Spleen (tissue), 13 donors: ENCODE measurements at places on chromosomes 13 and 19.

GRCh38 chr13:109809216-109809932 is 23.0 kb upstream of the IRS2 start:
- no peak for DNase-seq

DNA sequence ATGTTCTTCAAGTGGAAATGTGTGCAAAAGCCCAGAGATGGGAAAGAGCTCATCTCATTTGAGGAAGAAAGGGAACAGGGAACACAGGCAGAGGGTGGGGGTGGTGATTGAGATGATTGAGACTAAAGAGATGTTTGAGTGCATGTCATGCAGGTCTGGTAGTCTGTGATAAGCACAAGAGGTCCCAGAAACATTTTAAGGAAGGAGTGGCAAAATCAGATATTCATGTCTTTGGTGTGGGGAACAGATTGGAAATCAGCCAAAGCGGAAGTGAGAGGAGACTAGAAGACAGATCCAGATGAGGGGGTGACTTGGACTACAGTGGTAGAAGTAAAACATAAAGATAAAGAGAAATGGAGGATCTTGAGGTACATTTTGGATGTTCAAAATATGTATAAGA is 39.4 kb upstream of the DACH1 start:
- no peak for DNase-seq

DNA sequence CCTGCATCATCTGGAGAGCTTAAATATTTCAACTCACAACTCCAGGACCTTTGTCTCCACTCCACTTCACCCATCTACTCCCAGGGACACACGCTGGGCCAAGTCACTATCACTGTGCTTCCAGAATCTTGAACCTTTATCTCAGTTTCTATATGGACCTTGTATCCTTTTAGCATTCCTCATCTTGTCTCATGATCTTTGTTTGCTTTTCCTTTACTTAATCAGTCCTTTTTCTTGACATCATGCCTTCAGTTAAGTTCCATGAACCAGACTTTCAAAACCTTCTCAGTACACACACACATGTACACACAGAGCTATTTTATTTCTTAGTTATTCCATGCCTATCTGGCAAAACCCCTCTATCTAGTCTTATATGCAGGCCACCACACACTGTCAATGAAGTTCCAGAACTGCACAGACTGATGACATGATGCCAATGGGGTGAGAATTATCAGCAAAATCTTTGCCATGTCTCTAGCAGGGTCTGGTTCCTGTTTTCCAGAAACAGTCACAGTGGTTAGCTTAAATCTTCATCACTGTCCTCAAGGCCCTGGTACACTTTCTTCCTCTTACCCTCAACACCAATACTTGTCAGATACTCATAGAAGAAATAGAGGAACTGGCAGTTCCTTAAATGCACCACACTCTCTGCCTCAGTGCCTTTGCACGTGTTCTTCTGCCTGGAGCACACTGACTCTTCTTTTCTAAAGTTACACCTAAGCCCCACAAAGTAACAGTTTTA is 77.6 kb upstream of the STARD13 start:
- DNase-seq, result no peak

GRCh38 chr13:113040597-113041292 is 64.8 kb upstream of the F7 start:
- no peak for DNase-seq

DNA sequence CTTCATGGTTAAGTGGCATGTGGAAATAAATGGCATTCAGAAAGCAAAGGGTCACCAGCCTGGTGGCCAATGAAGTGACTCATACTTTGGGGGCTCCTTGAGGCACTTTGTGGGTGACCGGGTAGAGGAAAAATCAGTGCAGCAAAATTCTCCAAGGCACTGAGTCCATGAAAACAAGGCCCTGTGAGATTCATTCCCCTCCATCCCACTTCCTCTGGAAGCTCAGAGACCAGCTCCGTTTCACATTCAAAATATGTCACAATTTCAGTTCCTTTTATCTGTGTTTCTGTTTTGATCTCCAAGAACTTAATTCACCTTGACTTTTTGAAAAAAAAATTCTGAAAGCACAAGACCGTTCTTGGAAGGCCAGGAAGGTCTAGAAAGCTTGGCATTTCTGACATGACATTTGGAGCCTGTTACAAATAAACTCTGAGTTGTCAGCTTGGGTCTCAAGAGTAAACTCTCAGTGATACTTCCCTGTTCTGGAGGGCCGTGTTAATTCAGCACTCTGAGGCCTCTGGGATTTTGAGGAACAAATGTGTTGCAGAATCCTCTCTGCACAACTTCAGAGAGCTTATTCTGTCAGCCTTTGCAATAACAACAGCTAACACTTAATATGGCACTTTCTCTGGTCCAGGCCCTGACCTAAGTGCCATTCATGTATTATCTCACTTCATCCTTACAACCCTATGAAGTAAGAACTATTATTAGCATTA is 6.8 kb downstream of the CYSLTR2 start:
- no peak for DNase-seq

- no peak for DNase-seq
Observed at GRCh38 chr13:75830842-75831241, 194.7 kb downstream of the LMO7 start.

DNA sequence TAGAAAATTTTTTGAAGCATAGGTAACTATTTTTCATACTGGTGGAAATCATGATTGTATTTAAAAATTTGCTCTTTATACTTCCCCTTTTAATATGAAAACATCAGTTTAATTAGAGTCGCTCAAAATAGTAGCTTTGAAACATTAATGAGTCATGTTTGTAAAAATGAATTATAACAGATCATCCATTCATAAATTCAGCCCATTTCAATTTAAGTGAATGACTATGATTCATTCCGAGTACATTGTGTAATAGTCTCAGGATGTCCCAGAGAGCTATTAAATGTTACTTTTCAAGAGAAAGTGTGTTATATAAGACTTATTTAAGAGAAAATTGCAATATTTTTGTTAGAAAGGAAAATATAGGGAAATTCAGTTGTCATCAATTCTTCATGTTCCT is 111.0 kb downstream of the FNDC3A start:
- DNase-seq, result no peak

GRCh38 chr13:98961503-98962105 is 16.3 kb downstream of the DOCK9 start:
- no peak for DNase-seq

- DNase-seq, result no peak
Observed at GRCh38 chr13:80359778-80360452, 19.0 kb upstream of the SPRY2 start.

- no peak for DNase-seq
Observed at GRCh38 chr19:36605877-36606478, 865 bp downstream of the ZNF382 start.

DNA sequence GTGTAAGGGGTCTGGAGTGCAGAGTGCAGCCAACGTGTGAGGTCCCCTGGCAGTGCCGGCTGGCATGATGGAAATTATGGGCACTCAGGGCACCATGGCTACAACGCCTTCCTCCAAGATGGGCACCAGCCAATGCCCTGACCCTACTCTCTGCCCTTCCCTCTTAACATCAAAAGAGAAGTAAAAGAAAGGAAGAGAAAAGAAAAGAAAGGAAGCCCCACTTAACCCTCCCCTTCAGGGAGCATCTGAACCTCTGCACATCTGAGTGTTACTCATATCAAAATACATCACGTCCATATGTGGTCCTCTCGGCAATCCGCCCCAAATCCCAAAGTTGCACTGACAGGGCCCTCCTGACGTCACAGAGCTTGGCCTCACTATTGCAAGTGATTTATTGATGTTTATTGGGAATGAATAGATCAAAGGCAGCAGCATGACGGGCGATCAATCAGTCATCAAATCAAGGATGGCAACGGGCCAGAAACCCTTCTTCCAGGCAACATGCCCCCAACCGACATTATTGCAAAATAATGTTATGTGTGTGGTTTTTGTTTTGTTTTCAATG is 1.3 kb downstream of the TSHZ3 start:
- DNase-seq, result no peak

DNA sequence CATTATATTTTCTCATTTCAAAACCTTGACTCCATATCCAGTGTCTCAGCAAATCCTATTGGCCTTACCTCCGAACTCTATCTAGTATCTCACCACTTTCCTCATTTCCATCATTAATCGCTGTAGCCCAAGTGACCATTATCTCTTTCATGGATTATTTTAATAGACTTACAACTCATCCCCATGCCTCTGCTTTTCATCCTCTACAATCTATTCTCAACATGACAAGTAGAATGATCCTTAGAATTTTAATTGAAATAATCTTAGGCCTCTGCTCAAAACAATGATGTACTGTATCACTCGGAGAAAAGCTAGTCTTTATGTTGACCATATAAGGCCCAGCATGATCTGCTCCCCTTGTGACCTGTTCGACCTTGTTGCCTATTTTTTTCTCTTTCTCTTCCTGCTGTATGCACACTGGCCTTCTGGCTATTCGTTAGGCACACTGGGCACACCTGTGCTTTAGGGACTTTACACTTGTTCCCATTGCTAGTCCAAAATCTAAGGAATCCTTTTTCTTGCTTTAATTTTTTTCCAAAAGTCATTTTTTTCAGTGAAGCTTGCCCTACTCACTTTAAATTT is 21.4 kb downstream of the DNAJC15 start:
- DNase-seq, result no peak

DNA sequence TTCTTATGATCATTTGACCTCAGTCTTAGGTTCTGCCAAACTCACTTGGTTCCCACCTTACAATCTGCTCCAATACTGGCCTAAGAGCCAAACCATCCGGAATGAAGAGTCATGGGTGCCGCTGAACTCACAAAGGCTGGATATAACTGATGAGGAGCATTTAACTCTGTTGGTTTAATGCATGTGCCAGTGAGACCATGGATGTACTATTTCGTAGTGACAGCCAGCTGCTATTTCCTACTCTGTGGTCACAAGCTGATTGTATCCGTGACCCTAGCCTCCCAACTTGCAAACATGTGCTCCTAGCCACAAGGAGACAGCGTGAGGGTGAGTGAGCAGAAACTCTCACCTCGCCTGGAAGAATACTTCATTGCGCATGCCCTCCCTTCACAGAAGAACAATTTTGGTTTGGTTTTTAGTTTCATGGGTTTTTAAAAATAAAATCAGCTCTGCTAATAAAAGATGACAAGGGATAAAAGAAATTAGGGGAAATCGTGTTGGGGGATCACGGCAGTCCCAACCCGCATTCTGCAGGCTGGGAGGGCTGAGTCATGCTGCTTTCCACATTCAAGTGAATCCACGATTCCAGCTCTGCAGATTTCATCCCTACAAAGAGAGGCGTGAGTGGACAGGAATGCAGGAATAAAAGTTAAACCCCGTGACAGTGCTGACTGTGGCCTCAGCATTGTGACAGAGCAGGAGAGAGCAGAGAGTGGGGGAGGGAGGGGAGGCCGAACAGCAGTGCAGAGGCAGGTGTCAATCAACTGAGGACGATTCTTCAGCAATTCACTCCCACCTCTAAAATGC is 66.8 kb upstream of the RAP2A start:
- DNase-seq, result no peak

- DNase-seq, result no peak
Observed at GRCh38 chr19:57389194-57389729, 392 bp upstream of the ZNF548 start.

GRCh38 chr19:51359294-51359693 is 6.9 kb downstream of the ETFB start:
- no peak for DNase-seq

DNA sequence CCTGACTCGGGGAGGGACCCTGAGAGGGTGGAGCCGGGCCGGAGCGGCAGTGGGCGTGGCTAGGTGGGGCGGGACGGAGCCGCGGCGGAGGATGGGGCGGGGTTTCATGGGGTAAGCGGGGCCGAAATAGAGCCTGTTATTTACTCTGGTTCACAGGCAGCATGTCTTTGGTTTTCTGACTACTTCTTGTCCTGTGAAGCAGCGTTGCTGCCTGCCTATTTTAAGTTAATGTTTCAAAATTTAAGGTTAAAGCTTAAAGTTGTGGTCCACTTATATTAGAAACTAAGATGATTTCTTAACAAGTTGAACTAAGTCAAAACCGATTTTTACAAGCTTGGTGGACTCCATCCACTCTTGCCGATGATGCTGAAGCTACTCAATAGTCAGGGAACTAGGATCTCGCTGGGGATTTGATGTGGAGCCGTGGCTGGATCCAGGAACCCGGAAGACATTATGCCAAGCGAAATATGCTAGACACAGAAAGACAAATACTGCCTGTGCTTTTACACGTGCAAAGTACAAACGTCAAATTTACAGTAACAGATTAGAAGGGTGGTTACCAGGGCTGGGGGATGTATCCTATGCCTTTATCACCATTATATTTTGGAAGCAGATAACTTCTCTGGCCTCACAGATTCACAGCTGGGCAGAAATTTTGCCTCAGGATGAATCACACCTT is 433 bp upstream of the ZNF616 start:
- DNase-seq, result peak; percentile 99

GRCh38 chr13:110665491-110666254 is 40.2 kb downstream of the CARS2 start:
- peak; percentile 86 for DNase-seq

DNA sequence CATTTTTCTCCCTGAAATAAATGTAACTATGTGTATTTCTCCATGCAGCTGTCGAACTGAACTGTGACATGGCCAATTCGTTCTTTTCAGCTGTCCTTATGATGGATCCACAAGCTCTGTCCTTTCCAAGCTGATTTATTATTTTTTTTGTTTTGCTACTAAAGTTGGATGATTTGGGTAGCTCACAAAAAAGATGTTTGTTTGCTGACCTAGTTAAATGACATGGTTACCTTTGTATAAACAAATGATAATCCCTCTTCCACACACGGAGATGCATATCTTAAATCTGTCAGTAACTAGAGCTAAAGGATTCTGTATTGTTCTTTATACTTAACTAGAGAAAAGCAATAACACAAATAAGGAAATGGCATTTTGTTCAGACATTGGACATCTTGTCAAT is 884.3 kb upstream of the PCDH20 start:
- no peak for DNase-seq

DNA sequence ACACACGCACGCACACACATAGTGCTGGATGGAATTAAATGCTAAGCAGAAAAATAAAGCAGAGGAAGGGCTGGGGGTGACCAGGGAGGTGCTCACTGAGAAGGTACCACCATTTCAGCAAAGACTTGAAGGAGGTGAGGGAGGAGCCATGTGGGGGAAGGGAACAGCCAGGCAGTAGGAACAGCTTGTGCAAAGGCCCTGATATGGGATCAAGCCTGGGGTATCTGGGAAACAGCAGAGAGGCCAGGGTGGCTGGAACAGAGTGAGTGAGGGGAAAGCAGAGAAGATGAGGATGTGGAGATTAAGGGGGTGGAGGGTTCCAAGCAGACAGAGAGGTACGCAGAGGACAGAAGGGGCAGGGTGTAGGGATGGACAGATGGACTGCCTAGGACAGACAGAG is 25.2 kb downstream of the NOTCH3 start:
- DNase-seq, result no peak

DNA sequence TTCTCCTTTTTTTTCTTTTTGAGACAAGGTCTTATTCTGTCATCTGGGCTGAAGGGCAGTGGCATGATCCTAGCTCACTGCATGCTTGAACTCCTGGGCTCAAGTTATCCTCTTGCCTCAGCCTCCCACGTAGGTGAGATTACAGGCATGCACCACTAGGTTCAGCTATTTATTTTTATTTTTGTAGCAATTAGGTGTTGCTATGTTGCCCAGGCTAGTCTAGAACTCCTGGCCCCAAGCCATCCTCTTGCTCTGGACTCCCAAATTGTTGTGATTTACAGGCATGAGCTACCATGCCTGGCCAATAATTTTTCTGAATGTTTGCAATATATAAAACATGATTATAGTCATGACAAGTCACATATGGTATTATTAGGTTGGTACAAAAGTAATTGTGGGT is 161.1 kb upstream of the ATXN8OS start:
- DNase-seq, result no peak

GRCh38 chr13:96141032-96141431 is 51.1 kb downstream of the HS6ST3 start:
- no peak for DNase-seq
